Amniotic epithelial cell (primary cell): ENCODE measurements at places on chromosomes 3 and 15.

DNA sequence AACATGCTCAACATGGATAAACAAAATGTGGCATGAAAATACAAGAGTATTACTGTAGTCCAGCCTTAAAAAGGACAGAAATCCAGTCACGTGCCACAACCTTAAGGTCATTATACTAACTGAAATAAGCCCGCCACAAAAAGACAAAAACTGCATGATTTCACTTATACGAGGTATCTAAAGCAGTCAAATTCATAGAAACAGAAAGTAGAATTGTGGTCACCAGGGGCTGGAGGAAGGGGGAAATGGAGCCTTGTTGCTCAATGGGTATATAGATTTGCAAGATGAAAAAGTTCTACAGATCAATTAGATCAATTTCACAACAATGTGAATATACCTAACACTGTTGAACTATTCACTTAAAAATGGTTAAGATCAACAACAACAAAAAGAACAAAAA, 7.4 kb downstream of the GLB1 start:
- DNase-seq = no peak

DNA sequence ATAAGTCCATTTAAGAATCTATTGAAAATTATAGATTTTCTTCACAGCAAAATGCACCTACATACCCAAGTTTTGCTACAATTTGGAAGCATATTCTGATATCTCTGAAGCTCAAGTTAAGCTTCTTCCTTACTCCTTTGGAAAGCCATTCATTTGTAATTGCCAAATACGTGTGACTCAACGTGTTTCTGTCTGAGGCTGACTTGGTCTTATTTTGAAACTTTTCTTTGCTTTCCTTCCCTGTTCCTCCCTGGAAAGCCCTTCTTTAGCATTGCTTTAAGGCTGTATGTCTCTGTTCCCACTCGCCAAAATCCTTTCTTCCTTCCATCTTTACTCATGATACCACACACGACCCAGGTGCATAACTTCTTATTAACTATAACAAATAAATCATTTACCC, 232.0 kb downstream of the ZBBX start:
- peak; percentile 55 for DNase-seq

- DNase-seq = peak; percentile 73
Observed at GRCh38 chr3:100006570-100007271, 107.6 kb downstream of the FILIP1L start.

DNA sequence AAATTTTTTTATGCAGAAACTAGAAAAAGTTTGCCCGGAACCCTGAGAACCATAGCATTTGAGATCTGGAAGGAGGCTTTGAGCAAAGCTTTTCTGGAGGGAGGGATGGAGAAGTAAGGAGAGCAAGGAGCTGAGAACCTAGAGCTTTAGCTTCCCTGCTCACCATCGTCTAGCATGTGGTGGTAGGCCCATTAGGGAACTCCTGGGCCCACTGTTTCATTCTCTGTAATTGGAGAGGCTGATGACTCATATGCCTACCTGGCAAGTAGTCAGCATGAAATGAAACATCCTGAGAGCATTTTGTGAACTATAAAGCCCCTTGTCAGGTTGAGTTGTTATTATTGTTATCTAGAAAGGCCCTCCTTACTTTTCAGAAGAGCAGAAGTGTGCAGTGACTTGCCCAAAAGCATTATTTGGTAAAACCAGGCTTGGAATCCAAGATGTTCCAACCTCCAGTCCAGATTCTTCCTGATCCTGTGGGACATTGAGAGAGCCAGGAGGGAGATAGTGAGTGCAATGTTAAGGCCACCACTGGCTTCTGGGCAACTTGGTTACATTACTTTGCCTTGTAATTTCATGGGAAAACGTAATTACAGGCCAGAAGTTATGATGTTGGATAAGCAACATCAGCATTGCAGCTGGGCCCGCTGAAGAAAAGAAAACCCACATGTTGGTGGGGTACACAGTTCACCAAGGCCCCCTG, 104.5 kb upstream of the BFSP2 start:
- no peak for DNase-seq

DNA sequence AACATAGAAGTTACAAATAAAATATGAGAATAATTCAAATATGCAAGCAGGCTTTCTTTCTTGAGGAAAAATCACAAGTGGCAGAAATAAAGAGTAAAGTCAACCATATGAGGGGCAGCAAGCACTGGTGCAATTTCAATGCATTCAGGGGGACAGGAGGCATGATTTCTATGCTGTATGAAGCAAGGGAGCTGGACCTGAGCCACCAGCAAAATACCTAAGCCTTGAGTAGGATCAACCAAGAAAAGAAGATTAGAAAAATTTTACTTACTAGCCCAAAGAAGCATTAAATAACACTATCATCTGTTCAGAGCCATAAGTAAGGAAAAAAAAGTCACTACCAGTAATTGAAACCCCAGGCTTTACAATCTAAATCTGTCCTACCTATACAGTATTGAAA, 6.3 kb downstream of the ADGRG7 start:
- peak; percentile 63 for DNase-seq
